ENCODE measurements at places on chromosomes 6 and 20.

DNA sequence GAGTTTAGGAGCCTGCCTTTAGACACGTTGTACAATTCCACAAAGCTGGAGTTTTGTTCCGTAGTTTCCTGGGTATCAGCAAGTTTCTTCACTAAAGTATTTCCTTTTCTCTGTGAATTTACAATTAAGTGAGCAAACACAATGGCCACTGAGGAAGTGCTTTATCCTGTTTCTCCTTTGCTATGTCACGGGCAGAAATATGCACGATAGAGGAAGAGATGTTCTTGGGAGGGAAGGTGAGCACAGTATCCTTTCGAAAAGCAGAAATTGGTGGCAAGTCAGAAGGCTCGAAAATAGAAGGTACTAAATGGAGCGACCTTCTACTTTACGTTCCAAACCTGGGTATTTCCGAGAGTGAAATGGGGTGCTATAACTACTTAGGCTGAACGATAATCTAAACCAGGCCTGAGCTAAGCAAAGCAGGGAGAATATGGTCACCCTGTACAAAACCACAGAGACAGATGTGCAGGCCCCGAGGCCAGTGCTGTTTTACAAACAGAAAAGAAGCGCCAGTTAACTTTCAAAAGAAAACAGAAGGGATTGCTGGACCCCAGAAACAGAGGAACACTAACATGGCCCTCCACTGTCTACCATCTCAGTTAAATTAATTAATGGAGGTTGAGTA, 259.6 kb downstream of the TBC1D7 start:
- no peak for DNase-seq

DNA sequence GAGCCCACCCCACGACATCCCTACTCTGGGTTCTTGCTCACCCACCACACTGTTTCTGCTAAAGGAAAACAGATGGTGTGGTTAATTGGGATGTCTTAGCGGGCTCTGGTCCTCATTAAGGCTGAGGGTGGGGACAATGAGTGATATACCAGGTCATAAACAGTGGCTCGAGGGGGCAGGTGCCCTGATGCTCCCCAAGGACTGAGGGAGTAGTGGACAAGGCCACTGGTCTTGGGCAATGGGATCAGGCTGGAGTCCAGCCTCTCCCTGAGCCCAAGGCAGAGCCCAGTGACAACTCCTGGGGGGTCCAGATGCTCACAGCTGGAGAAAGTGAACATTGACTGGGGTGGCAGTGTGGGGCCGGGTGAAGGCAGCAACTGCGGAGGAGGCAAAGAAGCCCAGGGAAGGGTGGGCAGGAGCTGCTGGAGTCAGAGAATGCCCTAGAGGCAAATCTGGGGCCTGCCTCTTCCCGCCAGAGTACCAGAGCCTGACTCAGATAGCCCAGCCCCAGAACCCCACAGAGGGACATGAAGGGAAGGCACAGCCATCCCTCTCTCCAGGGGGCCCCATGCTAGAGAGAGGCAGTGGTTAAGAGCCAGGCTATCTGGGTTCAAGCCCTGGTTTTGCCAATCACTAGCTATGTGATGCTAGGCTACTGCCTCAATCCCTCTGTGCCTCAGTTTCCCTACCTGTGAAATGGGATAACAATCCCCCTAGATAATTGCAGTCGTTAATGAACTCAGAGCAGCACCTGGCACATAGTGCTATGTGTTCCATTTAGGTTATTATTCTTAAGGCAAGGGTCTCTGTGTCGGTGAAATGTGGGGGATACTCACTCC, 72.3 kb downstream of the MRPL14 start:
- DNase-seq, result no peak

DNA sequence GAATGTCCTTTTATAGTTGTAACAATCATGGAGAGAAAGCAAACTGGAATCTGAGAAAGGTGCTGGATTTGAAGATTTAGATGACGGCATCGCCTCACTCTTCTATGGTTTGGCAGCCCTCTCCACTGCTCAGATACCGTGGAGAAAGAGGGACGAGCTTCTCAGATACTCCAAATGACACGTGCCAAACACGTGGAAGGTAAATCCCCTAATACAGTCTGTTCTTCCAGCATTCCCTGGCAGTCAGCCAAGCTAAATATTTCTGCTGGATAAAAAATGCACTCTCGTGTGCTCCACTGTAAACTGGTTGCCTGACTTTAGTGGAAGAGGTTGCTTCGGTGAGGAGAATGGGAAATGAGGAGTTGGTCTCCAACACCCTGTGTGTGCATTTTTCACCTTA, 16.7 kb upstream of the PRDM1 start:
- no peak for DNase-seq

- no peak for DNase-seq
Observed at GRCh38 chr6:108039681-108040080, 34.9 kb downstream of the OSTM1 start.

DNA sequence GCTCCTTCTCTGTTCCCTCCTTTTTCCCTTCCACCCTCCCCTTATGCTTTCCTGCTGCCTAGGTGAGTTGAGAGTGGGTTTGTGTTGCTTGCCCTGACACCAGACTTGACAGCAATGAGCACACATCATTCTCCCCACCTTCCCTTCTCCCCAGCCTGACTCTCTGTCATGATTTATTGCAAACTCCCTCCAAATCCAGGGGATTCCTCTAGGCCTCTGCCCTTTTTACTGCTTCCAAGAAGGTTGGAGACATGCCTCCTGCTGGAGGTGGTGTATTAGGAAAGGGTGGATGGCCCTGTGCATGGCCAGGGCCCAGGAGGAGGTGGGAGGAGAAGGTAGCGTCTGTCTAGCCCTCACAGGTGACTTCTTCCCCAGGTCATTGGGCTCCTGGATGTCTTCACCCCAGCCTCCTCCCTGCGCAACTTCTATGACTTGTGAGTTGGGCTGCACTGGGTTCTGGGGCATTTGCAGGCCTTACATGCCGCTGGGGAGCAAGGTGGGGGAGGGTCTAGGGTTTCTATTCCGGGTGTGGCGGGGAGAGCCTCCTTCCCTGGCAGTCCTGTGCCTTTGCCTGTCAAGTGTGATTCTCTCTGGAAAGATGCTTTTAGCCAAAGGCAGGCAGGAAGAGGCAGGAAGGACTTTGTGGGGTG, 2.1 kb downstream of the MAPK13 start:
- no peak for DNase-seq

- no peak for DNase-seq
Observed at GRCh38 chr20:21322921-21323331, 19.8 kb downstream of the XRN2 start.

DNA sequence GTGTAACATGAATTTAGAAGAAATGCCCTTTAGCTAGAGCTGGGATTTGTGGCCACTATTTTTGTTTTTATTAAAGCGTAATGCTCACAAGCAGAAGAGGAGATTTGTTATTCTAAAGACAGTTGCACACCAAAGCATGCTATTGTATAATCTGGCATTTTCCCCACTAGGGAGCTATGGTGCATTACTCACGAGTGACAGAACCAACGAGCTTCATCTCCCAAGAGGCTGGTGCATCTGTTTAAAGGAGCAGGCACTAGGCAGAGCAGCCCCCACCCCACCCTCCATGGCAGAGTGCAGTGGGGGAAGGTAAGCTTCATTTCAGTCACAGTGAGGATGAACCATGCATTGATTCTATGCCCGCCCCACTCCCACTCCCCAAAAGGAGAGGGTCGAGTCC, 287.3 kb upstream of the TSHZ2 start:
- DNase-seq, result no peak

DNA sequence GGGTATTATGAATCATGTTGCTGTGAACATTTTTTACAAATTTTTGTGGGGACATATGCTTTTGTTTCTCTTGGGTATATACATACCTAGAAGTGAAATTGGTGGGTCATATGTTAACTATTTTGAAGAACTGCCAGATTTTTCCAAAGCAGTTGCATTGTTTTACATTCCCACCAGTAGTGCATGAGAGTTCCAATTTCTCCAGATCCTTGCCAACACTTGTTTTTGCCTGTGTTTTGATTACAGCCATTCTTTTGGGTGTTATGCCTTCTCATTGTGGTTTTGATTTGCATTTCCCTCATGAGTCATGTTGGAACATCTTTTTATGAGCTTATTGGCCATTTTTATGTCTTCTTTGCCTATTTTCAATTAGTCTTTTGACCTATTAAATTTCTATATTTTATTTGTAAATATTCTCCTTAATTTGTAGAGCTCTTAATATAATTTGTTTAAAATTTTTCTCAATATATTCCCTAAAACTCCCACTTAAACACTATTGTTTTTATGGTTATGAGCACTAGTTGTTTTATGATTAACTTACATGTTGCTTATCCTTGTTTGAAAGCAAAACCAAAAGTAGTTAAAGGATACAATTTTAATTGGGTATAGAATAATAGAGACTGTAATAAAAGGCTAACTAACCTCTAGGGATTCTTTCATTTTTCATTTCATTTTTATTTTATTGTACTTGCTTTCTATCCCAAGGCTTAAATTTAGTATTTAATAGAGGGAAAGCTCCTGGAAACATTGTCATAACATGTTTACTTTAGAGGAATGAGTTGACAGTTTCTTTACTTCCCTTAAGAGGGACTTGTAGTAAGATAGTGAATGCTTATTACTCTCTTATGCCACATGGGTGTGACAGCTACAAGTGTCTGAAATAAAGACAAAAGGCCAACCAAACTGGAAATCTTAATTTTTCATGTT, 5.5 kb downstream of the UBR2 start:
- DNase-seq, result no peak

- no peak for DNase-seq
Observed at GRCh38 chr6:70221715-70222438, 81.0 kb downstream of the COL9A1 start.

DNA sequence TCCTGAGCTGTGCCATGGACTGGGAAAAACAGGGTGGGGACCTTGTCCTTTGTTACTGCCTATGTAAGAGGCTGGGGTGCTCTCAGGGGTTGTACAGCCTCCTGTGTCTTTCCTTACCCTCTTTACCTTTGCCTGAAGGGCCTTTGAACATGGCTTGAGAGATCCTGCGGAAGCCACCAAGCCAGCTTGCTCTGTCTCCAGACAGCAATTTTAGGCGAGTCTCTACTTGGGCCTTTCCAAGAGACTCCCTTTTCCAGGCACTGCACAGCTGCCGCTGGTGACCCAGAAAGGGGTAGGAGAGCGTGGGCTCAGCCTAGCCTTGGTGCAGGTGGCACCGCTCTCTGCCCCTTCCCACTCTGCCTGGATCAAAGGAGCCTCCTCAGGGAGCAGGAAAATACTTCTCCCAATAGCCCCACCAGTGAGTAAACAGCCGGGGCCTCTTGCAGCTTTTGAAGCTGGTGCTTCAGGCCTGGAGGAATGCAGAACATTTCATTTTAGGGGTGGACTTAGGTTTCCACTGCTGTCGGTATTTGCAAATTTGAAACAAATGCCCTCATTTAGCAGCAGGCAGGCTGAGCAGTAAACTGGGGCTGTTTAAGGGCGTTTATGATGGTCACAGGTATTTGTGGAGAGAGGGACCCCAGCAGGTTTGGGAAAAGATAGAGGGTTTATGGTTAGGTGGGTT, 13.9 kb downstream of the PTK7 start:
- DNase-seq, result no peak

- DNase-seq, result no peak
Observed at GRCh38 chr20:44664131-44664530, 12.6 kb upstream of the ADA start.

- DNase-seq, result no peak
Observed at GRCh38 chr6:143840595-143841265, 2.4 kb upstream of the LTV1 start.

DNA sequence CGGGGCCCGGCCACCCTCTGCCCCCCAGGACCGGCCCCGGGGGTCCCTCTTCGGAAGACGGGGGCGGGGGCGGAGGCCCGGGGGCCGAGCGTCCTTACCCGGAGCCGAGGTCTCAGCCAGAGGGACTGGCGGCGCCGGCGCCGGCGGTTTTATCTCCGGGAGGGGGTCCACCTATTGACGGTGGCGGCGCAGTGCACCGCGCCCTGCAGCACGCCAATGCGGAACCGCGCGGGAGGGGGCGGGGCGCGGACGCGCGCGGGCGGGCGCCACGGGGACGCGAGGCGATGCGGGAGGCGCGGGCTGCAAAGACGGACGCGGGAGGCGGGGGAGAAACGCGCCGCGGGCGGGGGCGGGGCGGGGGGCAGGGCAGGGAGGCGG, at the start of gene EEF1A2:
Gene EEF1A2 (minus strand): TSS at position 124 of the 378 bp plus-strand sequence. CDS start 1,320 bp downstream, outside the sequence.
- DNase-seq, result no peak

DNA sequence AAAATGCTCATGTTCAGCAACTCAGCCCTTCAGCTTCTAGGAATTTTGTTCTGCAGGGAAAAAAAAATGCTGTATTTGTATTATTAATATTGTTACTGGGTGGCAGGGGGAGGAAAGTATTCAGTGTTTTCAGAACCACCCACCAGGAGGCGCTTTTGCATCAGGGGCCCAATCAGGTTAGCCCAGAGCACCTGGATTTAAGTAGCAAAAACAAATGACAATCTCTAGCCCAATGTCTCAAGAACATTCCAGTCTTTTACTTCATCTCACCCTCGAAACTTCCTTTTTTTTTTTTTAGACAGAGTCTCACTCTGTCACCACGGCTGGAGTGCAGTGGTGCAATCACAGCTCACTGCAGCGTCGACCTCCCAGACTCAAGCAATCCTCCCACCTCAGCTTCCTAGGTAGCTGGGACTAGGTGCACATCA, 635 bp upstream of the C20orf203 start:
- no peak for DNase-seq
